Gastrocnemius medialis (tissue), 4 donors: ENCODE measurements at places on chromosomes 7 and 10.

GRCh38 chr10:69409968-69410367 is 6.8 kb downstream of the TACR2 start:
- peak; percentile 59 for DNase-seq

- DNase-seq: no peak
Observed at GRCh38 chr10:37285063-37285462, 159.7 kb downstream of the ANKRD30A start.

DNA sequence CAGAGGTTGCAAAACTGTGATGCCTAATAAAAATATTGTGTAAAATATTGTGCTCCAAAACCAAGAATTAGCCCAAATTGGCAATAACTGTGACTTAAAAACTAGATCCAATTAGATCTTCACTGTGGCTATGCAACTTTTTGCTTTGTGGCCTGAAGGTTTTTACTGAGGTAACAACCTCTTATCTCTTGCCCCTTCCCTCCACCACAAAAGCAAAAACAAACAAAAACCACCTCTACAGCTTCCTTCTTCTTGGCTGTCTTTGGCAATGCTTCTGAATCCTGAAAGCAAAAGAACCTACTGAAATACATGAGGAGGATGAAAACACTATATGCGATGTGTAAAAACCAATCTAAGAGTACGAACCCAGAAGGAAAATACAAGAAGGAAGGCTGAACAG is 226.7 kb upstream of the MBL2 start:
- DNase-seq: no peak

- DNase-seq: no peak
Observed at GRCh38 chr7:24200407-24200966, 83.5 kb upstream of the NPY start.

GRCh38 chr10:44436240-44436639 is 51.3 kb upstream of the CXCL12 start:
- no peak for DNase-seq

- DNase-seq: no peak
Observed at GRCh38 chr10:27838361-27838760, 92.7 kb upstream of the MKX start.

- DNase-seq: no peak
Observed at GRCh38 chr7:82841828-82842227, 320.9 kb downstream of the PCLO start.
